ENCODE measurements at places on chromosomes 13 and 19.

DNA sequence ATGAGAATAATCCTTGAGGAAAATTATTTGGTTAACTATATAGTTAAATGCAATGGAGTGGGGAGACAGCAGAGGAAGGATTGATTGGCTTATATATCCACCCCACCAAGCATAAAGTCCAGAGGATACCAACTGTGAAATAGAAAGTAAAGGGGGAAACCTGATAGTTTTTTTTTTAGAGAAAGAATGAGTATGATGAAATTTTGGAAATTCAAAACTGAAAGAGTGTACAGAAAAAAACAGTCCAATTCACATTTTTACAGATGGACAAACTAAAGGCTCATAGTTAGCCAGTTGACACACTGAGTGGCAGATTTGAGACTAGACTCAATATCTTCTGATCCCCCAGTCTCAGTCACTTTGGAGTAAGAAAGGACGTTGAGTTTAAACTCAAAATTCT is 51.1 kb downstream of the FNDC3A start:
- no peak for DNase-seq

- DNase-seq = no peak
Observed at GRCh38 chr13:20263393-20264044, 31.4 kb upstream of the GJB6 start.

DNA sequence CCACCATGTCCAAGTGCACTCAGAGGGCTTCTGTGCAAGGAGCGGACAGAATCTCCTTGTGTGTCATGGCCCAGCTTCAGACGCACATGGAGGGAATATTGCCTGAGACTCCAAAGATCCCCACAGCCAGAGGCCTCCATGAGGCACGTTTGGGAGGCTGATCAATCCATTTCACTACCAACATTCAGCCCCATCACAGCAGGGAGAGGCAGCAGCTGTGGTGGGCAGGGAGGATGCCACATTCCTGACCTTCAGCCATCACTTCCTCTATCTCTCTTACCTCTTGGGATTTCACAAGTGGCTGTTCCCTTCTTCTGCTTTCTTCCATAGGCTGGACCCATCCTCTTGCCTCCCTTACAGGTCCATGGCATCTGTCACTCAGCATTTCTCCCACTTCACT is 82.4 kb upstream of the MBNL2 start:
- DNase-seq = no peak

GRCh38 chr19:33727331-33727998 is 69.2 kb upstream of the KCTD15 start:
- no peak for DNase-seq

GRCh38 chr13:51645761-51646670 is 61.8 kb downstream of the WDFY2 start:
- no peak for DNase-seq

GRCh38 chr19:29858621-29859020 is 46.8 kb downstream of the CCNE1 start:
- no peak for DNase-seq

DNA sequence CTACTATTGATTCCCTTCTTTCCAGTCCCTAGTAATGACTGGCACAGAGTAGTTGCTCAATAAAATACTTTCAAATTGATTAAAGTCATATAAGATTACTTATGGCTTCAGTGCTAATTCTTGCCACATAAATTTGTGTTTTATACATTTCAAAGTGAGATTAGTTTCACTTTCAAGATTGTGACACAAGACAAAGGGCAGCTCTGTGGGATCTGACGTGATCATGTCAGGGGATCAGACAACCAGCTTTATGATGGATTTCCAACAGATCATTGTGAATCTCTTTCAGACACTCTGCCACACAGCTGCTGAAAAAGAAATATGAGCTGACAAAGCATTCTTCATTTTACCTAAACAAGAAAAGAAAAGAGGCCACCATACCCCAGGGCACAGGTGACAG is 73.4 kb upstream of the POMP start:
- DNase-seq = no peak

- no peak for DNase-seq
Observed at GRCh38 chr13:45109102-45109720, 11.1 kb upstream of the GTF2F2 start.

DNA sequence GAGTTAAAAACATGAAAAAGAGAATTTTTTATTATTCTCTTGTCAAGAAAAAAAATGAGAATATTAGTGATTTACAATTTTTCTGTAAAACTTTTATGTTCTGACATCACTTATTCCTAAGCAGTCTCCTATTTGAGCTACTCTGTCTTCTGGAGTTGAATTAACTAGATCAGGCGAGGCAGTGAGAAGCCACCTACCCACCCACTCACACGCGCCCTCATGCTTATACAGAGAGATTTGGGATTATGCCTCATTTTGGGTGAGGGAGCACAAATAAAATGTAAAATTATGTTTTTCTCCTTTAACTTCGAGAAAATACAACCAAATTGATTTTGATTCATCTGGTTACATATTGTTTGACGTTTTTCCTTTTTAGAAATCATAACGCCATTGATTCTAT is 424.5 kb downstream of the ITGBL1 start:
- DNase-seq = no peak

DNA sequence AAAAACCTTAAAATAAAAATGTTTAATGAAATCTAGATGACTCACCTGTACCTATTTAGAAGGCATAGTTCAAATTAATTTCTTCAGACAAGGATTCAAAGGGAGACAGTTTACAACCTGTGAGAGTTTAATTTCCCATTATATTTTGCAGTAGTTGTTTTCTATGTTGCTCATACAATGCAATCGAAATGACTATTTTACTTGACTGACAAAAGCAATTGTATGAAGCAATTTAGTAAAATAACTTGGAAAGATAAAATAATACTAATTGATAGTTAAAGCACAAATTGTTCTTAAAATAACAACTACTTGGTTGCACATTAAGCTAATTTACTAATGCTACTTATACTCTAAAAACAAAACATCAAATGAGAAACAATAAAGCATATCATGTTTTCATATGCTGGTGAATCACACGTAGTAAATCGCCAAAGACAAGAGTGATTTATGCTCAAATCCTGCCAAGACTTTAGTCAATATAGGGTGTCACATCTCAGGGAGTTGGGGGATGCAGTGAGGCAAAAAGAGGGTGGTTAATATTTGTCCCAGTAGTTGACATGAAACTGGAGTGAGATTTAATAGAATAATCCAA is 6.4 kb downstream of the DACH1 start:
- no peak for DNase-seq
